Stimulated activated CD8-positive, alpha-beta memory T cell treated with anti-CD3 and anti-CD28 coated beads, Interleukin-7, amount 100 ng/mL, for 4 hours (primary cell): ENCODE measurements at places on chromosomes 3 and 15.

DNA sequence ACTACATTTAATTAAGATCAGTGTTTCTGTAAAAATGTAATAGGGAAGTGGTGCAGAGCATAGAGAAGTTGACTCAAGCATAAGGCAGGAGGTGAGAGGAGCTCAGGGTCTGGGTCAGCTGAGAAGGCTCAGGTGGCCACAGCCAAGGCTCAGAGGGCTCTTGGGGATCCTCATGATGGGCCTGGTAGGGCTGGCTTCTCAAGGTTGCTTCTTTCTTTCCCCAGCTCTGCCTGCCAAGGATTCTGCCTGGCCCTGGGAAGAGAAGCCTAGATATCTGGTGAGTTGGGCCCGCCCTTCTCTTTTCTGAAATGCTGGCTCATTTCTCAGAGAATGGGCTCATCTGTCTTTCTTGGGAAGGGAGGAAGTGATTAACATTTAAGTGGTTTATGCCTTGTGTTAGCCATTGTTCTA, 6.5 kb downstream of the ZNF589 start:
- no peak for DNase-seq

DNA sequence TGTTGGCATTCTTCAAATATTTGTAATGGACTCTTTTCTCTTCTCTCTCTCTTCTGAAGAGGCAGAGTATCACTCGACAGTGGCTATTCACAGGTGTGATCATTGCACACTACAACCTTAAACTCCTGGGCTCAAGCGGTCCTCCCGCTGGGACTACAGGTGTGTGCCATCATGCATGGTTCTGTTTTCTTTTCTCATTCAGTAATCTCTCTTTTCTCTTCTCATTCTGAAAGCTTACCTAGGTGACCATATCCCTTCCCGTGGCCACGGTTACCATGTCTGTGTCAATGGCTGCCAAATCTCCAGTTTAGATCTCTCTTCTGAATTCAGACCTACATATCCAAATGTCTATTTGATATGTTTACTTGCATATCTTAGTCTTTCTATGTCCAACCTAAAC, 96.3 kb downstream of the SOX2 start:
- no peak for DNase-seq

- no peak for DNase-seq
Measured at GRCh38 chr15:75161917-75162414, 39.7 kb upstream of the C15orf39 start.

- no peak for DNase-seq
Measured at GRCh38 chr3:73718326-73719110, 93.8 kb upstream of the PDZRN3 start.

GRCh38 chr3:42336103-42336502, 70.1 kb upstream of the CCK start:
- DNase-seq: no peak

DNA sequence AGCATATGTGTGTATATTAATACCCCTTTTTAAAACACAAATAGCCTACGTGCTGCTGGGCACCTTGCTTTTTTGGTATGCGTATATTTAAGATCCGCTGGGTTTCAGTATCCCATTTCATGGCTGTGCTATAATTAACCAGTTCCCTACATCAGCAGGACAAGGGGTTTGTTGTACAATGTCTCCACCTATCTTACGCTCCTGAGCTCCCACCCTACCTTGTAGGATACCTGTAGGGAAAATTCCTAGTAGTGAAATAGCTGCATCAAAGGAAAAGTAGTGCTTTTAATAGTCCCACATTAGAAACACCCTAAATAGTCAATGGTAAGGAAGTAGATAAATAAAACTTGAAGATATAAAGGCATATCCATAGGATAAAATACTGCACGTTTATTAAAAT, 1.4 kb downstream of the MAP6D1 start:
- DNase-seq: no peak

- DNase-seq: no peak
Measured at GRCh38 chr3:37935756-37936666, 54.6 kb upstream of the VILL start.

- no peak for DNase-seq
Measured at GRCh38 chr3:63652066-63652725, at the start of gene SNTN. SNTN (plus strand) TSS chr3:63652675; CDS start chr3:63652688, 13 bp downstream.

- no peak for DNase-seq
Measured at GRCh38 chr3:125022206-125022605, 33.6 kb downstream of the HEG1 start.

GRCh38 chr3:32045091-32045915, 61.1 kb upstream of the GPD1L start:
- no peak for DNase-seq

- DNase-seq: no peak
Measured at GRCh38 chr15:86213420-86213819, 133.7 kb downstream of the AGBL1 start.

- no peak for DNase-seq
Measured at GRCh38 chr3:195046441-195046840, 224.5 kb downstream of the XXYLT1 start.

DNA sequence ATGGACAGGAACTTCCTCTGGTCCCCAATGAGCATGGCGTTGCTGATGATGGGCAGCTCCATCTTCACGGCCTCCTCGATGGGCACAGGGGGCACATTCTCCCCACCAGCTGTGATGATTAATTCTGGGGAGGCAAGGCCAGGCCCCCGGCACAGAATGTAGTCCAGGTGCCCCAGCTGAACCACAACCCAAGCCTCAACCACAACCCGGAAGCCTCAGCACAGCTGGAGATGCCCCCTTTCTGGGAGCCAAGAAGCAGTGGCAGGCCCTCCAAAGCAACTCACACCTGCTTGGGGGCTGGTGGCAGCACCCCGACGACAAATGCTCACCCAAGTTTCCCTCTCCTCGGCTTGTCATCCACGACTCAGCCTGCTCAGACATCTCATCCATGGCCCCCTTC, 25.2 kb downstream of the IDH3A start:
- no peak for DNase-seq

DNA sequence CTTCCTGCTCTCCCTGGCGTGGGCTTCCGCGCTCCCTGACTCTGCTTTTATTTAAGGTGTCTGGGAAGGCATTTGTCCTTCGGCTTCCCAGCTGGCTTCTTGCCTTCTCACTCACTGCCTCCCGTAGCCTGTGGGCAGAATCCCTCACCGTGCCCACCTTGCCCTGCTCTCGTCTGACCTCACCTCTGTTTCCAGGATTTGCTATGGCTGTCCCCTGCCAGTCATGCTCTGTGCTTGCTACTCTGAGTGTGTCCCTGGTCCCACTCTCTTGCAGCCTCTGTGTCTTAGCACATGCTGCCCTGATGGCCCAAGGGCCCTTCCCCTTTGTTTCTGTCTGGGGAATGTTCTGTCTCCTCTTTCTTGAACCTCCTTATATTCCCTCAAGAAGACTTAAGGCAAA, 26.2 kb downstream of the LPP start:
- DNase-seq: no peak

GRCh38 chr3:34780294-34780693, 859.0 kb upstream of the ARPP21 start:
- DNase-seq: no peak
